ENCODE measurements at places on chromosomes 11 and 22.

DNA sequence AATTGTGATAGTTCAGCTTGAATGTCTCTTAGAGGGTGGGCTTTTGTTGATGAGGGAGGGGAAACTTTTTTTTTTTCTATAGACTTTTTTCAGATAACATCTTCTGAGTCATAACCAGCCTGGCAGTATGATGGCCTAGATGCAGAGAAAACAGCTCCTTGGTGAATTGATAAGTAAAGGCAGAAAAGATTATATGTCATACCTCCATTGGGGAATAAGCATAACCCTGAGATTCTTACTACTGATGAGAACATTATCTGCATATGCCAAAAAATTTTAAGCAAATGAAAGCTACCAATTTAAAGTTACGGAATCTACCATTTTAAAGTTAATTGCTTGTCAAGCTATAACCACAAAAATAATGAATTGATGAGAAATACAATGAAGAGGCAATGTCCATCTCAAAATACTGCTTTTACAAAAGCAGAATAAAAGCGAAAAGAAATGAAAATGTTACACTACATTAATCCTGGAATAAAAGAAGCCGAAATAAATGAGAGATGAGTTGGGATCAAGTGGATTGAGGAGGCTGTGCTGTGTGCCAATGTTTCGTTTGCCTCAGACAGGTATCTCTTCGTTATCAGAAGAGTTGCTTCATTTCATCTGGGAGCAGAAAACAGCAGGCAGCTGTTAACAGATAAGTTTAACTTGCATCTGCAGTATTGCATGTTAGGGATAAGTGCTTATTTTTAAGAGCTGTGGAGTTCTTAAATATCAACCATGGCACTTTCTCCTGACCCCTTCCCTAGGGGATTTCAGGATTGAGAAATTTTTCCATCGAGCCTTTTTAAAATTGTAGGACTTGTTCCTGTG is 3.9 kb downstream of the MALAT1 start:
- DNase-seq = no peak

DNA sequence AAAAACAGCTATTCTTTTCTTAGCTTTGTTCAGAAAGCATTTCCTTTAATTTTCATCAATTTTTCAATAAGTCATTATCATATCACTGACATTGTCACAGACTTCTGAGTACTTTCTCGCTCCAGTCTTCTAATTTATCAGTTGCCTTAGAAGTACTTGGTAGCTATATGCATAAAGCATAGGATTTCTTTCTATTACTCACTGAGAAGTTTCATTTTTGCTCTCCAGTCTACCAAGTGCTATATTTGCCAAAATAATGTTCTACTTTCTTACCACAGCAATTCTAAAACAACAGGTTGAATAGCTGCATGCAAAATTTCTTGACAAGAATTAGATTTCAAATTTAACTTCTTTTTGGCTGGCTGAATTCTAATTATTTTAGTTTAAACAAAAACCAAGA is 116.3 kb downstream of the STK33 start:
- DNase-seq = no peak

- DNase-seq = no peak
Measured at GRCh38 chr11:63993100-63993499, 6.9 kb downstream of the OTUB1 start.

DNA sequence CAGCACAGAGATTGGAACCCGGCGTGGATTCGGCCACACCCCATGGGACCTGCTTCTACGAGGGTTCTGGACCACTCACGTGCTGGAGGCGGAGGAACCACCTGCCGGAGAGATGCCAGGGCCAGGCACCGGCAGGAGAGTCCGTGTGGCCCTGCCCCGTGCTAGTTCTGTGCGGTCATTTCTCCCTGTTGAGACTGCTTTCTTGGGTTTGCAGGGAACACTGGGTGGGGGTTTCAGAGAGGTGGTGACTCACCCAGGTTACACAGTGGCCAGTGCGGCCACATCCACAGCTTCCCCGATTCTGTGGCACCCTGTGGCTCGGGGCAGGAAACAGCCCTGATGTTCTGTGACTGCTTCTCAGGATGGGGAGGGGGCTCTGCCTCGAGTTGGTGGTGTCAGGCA is 3.6 kb upstream of the PHLDA2 start:
- no peak for DNase-seq

DNA sequence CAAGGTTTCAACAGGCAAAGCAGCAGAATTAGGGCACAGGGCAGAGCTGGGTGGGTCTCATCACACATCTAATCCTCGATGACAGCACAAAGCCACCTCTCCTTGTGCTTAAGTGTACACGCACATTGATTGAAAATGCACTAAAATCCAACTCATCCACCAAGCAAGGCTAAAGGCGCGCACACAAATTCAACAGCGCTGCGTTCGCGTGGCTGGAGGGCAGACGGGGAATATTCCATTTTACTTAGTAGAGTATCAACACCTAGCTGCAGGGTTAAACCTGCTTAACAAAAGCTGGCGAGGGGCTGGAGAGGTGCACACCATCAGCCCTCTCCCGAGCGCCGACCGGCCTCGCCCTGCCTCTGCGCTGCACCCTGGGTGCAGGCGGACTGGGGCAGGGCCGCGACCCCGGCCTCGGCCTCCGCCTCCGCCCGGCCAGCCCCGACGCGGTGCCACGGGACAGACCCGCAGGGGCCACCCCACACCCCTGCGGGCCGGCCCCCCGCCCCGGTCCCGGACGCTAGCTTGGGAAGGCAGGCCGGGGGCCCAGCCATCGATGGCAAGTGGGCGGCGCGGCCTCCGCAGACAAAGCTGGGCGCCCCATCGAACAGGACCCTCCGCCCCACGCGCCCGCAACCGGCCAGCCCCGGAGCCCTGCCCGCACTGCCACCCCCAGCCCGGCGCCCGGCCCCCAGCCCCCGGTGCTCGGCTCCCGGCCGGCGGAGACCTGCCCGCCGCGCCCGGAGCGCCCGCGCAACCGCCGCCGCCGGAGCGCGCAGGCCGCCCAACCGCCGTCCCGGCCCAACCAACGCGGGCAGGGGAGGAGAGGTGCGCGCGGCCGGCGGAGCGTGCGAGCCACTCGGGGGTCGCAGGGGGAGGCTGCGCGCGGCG is 929 bp downstream of the PRDM10 start:
- peak; percentile 29 for DNase-seq

DNA sequence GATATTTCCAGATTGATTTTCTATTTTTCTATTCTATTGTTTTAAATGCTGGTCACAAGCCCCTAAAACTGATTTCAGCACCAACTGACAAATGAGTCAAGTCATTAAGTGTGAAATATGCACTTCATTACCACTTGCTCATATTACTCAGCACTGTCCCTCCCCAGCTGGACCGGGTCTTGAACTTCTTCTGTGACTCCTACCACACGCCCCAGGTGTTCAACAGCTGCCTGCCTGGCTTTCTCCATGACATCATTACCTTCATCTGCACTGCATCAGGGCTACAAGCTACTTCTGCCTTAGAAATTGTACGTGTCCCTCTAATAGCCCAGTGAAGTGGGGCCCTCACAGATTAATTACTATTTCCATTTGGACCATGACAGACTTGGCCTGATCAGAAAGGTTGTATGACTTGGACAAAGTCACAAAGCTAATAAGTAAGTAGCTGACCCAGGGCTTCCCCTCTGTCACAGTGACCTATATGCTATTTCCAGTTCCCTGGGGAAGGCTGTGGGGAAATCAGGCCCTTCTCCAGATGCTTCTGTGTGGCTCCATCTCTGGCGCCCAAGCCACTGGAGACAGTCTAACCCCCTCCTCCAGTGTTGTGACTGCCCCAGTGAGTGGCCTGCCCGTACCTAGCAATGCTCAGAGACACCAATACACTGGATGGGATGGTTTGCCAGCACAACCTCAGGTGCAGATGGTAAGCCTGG is 18.1 kb downstream of the TBC1D10A start:
- DNase-seq = no peak

DNA sequence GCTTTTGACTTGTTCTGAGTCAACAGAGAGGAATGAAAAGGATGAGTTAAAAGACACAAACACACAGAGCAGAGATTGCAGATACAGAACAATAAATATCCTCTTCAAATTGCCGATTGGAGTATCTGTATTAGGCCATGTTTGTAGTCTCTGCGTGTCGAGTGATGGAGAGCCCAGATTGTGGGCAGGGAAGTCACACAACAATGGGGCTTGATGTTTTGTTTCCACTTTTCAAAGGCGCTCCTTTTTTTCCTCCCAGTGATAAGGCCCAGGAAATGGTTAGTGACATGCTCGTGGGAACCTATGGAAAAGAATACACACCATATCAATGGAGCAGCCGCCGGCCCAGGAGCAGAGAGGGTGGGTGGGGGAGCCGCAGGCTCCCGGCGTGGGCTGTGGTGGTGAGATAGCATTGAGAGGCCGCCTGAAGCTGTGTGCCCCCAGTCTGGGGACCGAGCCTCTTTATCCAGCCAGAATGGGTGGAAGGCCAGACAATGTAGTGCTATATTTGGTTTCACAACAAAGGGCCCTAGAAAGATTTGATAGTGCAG is 555.9 kb downstream of the INSC start:
- no peak for DNase-seq

- DNase-seq = no peak
Measured at GRCh38 chr11:99325847-99326246, 305.1 kb downstream of the CNTN5 start.

GRCh38 chr11:134349802-134350355 is 18.1 kb downstream of the GLB1L2 start:
- no peak for DNase-seq

DNA sequence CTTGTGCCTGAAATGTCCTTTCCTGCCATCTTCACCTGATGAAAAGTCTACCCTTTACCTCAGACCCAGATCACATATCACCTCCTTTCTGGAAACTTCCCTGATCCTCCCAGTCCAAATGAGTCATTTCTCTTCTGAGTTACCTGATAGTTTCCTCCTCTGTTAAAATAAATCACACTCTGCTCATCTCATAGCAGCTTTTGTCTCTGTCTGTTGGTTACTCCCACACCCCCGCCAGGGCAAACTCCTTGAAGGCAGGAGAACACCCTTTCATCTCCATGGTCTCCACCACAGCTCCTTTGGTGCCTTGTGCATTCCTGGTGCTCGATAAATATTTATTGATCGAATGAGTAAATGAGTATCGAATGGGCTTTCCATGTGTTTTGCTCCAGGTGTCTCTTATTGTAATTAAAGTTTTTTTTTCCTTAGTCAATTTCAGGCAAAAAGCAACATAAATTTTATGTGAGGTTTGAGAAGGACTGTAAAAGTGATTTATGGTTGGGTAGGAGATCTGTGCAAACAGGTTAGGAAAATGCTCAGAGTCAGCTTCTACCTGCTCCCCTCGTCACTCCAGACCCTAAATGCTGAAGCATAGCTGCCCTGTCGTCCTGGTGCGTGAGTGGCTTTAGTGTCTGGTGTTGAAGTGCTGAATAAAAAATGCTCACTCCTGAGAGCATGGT is 178.2 kb downstream of the GRIK4 start:
- no peak for DNase-seq

GRCh38 chr11:122724520-122724919 is 69.0 kb downstream of the UBASH3B start:
- DNase-seq = no peak

- no peak for DNase-seq
Measured at GRCh38 chr11:110766316-110766715, 54.1 kb upstream of the ARHGAP20 start.

DNA sequence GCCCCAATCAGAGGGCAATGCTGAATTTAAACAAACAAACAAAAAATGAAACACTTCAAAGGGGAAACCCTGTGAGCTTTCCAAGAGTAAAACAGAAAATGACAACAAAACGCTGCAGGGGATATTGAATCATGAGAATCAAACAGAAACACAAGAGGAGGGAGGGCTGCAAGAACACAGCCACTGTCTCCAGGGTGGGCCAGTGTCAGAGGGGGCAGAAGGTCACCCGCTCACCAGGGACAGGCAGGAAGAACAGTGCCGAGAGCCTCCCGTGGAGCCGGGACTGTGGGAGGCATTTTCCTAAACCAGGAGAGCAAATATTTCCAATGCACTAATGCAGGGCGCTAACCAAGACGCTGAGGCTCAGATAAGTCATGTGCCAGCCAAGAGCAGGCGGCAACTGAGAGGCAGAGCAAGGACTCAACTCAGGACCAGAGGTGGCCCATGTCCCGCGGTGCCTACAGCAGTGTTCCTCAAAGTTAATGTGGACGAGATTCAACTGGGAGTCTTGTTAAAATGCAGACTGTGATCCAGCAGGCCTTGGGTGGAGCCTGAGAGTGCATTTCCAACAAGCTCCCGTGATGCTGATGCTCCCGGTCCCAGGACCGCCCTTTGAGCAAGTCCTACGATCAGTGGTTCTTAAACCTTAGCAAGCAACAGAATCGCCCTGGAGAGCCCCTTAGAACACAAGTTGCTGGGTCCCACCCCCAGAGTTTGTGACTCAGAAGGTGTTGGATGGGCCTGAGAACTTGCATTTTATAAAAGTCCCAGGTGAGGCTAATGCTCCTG is 197.2 kb downstream of the TENM4 start:
- no peak for DNase-seq

All from effector CD8-positive, alpha-beta T cell (primary cell).